Stimulated activated CD8-positive, alpha-beta memory T cell treated with anti-CD3 and anti-CD28 coated beads, Interleukin-12 subunit alpha, Interleukin-12 subunit beta, amount 100 ng/mL, for 1 hour (primary cell): ENCODE measurements at places on chromosomes 5 and 9.

GRCh38 chr5:99019812-99020697 lies 91.2 kb upstream of the CHD1 start:
- no peak for DNase-seq

GRCh38 chr5:167248257-167248656 lies 1043.2 kb upstream of the WWC1 start:
- no peak for DNase-seq

GRCh38 chr5:158265346-158265745 lies 406.4 kb upstream of the CLINT1 start:
- no peak for DNase-seq

GRCh38 chr5:31273631-31274378 lies 80.3 kb downstream of the CDH6 start:
- no peak for DNase-seq
